ENCODE measurements at places on chromosomes 5 and 9.

GRCh38 chr9:73089304-73089985 lies 62.2 kb upstream of the ANXA1 start:
- DNase-seq = no peak

- DNase-seq = no peak
Measured at GRCh38 chr5:139880416-139881142, 85.0 kb downstream of the PSD2 start.

GRCh38 chr9:112786829-112787520 lies 36.4 kb downstream of the SNX30 start:
- no peak for DNase-seq

- DNase-seq = no peak
Measured at GRCh38 chr5:123545506-123545905, 33.5 kb downstream of the CSNK1G3 start.
